ENCODE measurements at places on chromosomes 12 and 14.

DNA sequence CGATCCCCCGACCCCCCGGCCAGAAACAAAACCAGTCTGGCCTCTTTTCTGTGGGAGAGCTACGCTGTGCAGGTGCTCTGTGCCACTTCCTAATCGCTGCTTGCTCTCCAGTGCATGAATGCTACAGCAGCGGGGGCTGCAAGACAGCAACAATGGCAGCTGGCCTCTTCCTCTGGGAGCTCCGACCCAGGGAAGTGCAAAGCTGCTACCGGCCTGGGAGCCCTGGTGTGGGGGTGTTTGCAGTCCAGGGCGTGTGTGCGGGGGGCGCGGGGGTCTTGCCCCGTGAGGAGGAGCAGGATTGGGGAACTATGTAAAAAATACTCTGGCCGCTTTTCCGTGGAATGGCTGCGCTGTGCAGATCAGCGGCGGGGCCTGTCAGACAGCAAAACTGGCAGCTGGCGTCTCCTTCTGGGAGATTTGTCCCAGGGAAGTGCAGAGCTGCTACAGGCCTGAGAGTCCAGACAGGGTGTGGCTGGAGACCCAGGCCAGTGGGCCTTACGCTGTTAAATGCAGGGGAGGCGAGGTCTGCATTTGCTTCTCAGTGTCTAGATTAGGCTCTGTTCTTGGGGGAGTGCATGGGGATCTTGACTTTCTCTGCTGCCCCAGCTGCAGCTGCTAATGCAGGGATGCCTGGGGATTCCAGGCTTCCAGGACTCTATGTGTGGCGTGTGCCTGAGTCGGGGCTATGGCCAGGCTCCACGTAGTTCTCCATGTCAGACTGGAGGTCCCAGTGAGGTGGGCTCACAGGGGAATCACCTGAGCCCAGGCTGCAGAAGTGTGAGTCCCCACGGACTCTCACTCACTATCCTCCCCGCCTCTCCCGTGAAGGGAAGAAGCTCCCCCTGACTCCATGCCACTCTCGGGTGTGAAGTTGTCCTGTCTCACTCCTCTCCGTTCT is 344.5 kb downstream of the AEBP2 start:
- peak; percentile 27 for DNase-seq

DNA sequence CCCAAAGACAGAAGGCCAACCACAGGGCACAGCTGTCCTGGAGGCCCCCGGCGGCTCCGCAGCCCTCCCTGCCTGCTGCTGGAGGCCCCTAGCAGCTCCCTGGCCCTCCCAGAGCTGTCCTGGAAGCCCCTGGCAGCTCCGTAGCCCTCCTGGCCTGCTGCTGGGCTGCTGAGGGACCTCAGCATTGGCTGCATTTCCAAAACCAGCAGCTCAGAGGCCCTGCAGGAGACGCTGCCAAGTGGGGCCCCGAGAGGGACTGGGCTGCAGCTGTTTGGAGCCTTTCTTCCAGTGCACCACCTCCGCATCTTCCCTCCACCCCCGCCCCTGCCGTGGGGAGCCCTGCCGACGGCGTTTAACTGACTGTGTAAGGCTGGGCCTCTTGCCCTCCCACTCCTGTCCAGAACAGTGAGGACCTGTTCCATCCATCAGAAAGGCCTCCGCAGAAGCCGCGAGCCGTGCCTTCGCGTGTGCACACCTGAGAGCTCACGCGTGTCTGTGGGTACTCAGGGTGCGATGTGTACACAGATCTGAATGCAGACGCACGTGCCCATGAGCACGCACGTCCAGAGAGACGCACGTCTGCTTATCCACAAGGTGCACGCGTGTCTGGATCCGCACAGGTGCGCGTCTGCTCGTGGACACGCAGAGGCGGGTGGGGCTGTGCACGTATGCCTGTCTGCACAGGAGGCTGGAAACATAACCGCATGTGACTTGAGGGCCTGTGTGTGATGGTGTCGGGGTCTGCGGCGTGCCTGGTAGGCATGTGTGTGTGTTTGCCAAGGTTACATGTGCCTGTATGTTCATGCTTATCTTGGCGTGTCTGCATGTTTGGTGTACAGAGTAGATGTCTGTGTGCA is 57.0 kb upstream of the FBRSL1 start:
- no peak for DNase-seq

DNA sequence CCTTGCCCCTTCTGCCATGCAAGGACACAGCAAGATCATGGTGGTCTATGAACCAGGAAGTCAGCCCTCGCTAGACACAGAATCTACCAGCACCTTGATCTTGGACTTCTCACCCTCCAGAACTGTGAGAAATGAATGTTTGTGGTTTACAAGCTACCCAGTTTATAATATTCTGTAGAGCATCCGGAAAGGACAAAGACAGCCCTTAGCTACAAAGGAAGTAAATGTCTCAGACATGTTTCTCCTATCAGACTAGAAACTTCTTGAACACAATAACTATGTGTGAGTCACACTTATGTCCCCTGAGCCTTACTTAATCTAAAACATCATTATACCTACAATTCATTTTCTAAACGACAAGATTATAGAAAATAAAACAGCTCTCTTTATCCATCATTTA is 176.7 kb downstream of the KLHL28 start:
- no peak for DNase-seq

DNA sequence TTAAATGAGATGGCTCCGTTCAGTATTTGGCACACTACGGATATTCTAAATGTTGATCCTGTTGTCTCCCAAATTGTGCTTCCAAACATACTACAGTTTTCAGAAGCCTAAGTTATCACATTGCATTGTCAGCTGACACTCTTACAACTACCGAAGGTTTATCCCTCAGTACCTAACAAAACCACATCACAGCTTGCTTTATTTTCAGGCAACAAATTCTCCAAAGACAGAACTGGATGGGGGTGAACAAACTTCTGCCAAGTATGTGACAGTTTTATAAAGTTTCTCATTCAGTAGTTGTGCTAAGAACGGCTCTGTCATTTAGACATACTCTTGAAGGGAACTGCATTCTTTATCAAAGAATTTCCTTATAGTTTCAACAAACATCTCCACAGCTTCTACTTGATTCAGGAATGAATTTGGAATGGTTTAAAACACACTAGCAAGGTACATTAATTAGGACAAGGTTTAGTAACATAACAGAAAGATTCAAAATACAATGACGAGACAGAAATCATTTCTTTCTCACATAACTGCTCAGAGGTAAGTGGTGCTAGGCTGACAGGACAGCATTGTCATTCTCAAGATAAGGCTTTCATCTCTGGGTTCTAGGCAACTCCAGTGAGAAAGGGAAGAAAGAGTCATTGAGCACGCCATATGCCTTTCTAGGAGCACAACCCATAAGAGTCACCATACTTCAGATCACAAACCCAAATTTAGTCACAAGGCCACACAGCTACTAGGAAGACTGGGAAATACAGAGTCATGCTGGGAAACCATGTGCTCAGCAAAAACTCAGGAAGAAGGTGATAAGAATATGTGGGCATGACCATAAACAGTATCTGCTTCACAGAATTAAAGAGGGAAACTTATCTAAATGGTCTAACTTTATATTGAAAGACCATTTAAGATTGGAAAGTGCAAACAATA is 100.7 kb downstream of the DUSP6 start:
- no peak for DNase-seq

- no peak for DNase-seq
Observed at GRCh38 chr12:95083938-95084337, 10.5 kb upstream of the NR2C1 start.

DNA sequence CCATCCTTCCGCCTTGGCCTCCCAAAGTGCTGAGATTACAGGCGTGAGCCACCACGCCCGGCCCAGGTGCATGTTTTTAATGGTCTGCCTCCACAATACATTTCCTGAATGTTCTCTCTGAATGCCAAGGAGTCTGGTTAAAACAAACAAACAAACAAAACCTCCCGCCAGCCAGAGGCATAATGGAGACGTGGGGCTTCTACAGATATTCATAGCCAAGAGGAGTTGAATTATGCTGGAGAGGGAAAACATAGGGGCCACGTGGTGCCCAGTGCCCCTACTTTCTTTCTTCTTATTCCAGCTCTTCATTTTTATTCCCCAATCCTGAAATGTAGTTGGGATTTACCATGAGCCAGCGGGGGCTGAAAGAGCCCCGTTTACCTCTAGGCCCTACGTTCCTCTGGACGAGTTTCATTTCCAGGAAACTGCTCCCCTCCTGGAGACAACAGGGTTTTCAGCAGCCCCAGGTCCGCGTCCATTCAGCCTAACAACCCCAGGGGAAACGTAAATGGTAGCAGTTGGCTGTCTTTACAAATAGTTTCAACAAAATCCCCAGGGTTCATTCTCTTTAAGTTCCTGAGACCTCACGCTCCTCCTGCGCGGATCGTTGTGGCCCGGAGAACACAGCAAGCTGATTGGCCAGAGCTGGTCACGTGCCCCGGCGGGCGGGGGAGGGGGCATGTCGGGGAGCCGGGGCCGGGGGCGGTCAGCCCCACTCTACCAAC is 108.5 kb upstream of the ESRRB start:
- peak; percentile 34 for DNase-seq

DNA sequence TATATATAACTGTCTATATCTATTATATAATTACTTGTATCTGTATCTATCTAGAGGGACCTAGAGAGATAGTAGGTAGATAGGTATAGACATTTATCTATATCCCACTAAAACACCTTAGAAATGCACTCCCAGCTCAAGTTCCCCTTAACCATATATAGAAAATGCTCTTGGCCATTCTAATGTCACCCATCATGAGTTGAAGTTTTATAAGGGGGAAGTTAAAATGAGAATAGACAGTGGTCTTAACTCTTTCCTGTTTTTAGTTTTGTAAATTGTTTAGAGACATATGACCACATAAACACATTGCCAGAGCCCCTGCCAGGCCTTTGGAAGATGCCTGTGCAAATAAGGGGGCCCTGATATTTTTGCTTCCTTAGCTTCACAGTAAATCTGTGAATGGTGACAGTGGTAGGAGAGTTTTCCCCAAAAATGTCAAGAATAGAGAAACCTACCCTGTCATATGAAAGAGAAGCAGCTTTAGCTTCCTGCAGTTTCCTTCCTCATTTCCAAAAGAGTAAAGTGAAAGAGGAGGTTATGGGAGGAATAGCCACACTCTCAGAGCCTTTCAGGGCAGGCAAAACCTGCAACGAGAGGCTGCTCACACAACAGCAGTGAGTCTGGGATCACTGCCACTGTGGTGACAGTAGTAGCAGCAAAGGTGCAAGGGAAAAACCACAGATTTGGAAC is 45.5 kb downstream of the MGST1 start:
- DNase-seq, result no peak

DNA sequence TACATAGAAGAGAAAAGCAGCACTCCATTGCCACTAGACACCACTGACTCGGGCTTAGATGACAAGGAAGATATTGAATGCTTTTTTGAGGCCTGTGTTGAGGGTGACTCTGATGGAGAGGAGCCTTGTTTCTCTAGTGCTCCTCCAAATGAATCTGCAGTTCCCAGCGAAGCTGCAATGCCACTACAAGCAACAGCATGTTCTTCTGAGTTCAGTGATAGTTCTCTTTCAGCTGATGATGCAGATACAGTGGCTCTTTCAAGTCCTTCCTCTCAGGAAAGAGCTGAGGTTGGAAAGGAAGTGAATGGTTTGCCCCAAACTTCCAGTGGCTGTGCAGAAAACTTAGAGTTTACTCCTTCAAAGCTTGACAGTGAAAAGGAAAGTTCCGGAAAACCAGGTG is 114.5 kb upstream of the NPAS3 start:
- DNase-seq, result no peak

Measured in NCI-H524 treated with DMSO at 0.1 percent for 48 hours (cell line).